Choroid plexus epithelial cell (primary cell): ENCODE measurements at places on chromosomes 3 and 15.

GRCh38 chr3:140403608-140404007 lies 274.3 kb upstream of the TRIM42 start:
- no peak for DNase-seq

- DNase-seq: peak; percentile 65
Measured at GRCh38 chr3:28901018-28901417, 379.9 kb upstream of the RBMS3 start.

DNA sequence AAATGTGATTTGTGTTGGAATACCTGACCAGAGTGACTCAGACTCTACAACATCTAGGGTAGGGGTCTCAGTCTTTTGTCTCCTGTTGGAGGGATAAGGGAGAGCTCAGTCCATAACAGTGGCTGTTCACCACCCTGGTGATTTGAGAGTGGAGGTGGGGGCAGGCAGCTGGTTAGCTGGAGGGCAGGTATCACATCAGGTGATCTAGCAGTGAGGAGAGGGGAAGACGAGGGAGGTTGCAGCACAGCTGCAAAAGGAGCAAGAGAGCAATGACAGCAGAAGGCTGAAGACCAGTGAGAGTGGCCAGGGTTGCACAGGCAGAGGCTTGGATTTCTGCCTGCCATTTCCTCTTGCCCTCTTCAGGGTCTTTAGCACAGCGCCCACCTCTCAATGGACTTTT lies 38.4 kb downstream of the PLCL2 start:
- DNase-seq: no peak

GRCh38 chr3:184731786-184732537 lies 20.1 kb upstream of the MAGEF1 start:
- DNase-seq: no peak

GRCh38 chr3:109995377-109995776 lies 658.0 kb upstream of the DPPA4 start:
- no peak for DNase-seq

GRCh38 chr3:155356594-155357370 lies 63.3 kb upstream of the STRIT1 start:
- DNase-seq: peak; percentile 10

GRCh38 chr15:71003319-71003718 lies 110.7 kb downstream of the LRRC49 start:
- DNase-seq: peak; percentile 57

- DNase-seq: peak; percentile 67
Measured at GRCh38 chr3:190709351-190709773, 153.1 kb downstream of the GMNC start.

- no peak for DNase-seq
Measured at GRCh38 chr3:18888370-18888769, 259.9 kb upstream of the KCNH8 start.

- DNase-seq: no peak
Measured at GRCh38 chr3:69370901-69371301, 15.0 kb downstream of the FRMD4B start.

GRCh38 chr3:193945143-193945542 lies 190.8 kb upstream of the HES1 start:
- DNase-seq: no peak

DNA sequence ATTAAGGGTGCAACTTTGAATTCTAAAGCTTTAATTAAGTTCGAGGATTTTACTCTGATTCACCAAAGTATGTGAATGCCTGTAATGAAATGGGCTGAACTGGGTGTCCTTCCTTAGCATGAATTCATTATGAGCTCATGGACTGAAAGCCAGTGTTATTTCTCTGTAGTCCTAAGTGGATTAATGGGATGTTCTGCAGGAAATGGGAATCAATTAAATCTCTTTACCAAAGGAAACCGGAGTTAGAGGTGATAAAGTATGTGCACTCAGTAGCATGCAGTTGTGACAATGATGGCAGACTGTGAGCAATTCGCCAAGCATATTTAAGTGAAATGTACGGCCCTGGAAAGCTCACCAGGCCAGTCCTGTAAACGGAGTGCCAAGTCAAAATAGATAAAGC lies 138.7 kb downstream of the CHL1 start:
- DNase-seq: no peak

- no peak for DNase-seq
Measured at GRCh38 chr3:22951910-22952309, 251.2 kb upstream of the UBE2E2 start.

GRCh38 chr3:150376001-150376848 lies 31.9 kb upstream of the TSC22D2 start:
- peak; percentile 68 for DNase-seq

GRCh38 chr3:16849795-16850194 lies 35.0 kb upstream of the PLCL2 start:
- DNase-seq: peak; percentile 83

- no peak for DNase-seq
Measured at GRCh38 chr3:141181819-141182218, 49.8 kb upstream of the PXYLP1 start.

GRCh38 chr3:196039359-196039758 lies 42.5 kb downstream of the TFRC start:
- no peak for DNase-seq

- DNase-seq: no peak
Measured at GRCh38 chr3:48997714-48998637, 7.9 kb downstream of the P4HTM start.

- no peak for DNase-seq
Measured at GRCh38 chr15:52784799-52785671, 5.1 kb downstream of the ONECUT1 start.

DNA sequence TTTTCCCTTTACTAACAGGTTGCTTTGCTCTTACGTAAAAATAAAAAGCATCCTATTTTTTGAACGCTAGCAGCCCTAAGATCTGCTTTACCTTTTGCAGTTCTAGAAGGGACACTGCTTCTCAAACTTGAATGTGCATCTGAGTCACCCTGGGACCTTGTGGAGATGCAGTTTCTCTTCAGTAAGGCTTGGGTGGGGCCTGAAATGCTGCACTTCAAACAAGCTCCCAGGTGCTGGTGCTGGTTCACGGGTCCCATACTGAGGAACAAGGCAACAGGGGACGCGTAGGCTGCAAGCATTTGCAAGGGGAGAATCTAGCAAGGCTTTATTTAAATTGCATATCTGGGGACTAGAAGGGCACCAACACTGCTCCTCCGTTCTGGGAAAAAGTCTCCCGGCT lies 30.0 kb downstream of the MB21D2 start:
- no peak for DNase-seq

DNA sequence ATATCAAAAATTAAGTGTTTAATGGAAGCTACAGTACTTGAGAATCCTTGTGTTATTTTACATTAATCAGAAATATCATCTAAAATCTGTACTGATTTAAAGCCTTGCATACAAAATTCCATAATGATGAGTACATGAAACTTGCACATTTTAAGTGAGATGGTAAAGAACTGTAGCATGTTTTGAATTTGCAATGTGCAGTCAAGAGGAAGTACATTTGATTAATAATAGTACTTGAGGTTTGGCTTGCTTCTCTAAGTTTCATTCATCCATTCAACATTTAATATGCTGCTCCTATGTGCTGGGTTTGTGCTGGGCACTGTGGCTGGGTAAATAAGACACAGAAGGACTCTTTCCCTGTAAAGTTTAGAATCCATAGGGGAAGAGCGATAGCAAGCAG lies 332.3 kb downstream of the CNTN3 start:
- no peak for DNase-seq

GRCh38 chr3:174126990-174127758 lies 729.6 kb downstream of the NLGN1 start:
- no peak for DNase-seq

DNA sequence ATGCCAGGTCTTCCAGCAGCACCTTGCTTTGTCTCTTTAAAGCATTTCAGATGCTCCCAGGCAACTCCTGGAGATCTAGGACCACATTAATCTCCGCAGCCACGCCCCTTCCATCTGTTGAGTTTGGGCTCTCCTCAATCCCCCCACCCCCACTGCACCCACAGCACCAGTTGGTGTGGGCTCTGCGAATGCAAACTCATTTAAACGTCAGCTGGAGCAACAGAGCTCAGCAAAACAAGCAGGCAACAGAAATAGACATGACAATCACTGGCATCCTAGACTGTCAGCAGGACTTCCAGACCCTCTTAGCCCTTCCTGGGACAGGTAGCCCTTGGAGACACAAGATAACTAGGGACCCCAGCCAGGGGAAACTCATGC lies 106.9 kb downstream of the LSM3 start:
- DNase-seq: no peak

DNA sequence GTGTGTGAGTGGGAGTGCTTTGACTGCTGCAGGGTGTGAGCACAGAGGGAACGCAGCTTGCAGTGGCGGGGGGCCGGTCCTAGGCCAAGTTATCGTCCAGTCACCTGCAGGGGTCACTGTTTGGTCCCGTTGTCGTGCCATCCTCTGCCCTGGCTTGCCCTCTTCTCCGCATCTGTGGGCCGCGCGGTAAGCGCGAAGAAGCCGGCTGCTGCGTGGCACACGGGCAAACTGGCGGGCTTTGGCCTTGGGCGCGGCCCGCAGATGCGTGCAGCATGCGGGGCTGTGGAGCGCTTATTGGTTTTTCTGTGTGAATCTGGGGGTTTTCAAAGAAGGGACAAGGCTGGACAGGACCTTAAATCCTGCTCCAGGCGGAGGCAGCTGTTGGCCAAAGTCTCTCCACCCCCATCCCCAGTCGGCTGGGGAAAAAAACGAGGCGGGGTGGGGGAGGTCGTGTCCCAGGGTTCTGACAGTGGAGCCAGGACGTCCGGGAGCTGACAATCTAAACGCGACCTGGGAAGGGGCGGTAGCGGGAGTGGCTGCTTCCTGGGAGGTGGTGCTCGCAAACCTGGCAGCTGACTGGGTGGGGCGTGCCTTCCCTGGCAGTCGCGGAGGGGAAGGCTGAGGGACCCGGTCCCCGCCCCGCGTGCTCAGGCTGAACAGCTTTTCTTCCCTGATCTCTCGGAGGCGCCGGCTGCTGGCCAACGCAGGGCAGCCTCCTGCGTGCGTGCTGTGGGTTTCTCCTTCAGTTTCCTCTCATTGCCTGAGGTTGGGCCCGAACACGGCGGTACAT lies 39.7 kb upstream of the VEPH1 start:
- DNase-seq: peak; percentile 75

DNA sequence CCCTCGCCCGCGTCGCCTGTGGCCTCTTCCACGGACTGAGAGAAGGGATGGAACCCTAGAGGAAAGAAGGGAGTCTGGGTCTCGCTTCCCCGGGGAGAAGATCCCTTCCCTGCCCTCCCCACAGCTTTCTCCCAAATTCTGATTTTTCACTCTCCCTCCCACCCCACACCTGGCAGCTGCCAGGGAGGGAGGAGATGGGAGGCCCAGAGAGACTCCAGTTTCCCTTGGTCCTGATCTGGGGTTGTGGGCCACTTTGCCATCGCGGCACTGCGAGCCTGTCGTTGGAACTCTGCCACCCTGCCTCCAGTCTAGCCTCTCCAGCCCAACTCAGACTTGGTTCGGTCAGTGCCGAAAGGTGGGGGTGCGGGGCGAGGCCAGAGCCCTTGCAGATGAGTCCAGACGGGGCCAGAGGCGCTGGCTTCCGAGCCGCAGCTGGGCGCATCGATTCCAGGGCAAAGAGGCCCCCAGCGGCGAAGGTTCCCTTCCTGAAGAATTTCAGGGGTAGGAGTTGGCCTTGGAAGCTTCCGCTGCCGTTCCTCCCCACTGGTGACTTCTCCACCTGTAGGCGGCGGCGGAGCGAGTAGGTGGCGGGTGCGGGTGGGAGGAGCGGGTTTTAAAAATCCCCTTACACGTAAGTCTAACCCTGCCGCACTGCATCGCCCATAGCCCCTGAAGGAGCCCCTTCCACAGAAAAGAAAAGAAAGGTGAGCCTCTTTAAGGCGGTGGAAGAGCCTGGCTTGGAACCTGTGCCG lies 5.2 kb downstream of the WNT5A start:
- peak; percentile 52 for DNase-seq

DNA sequence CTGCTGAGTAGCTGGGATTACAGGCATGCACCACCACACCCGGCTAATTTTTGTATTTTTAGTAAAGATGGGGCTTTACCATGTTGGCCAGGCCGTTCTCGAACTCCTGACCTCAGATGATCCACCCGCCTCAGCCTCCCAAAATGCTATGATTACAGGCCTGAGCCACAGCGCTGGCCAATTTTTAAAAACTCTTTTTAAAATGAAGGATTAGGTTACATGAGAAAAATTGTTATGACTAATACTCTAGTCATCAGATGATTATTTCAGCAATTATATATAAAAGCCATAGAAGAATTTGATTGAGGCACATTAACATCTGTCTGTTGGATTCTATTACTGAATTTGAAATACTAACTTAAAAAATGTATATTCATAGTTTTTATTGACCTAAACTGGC lies 134.1 kb upstream of the MNS1 start:
- peak; percentile 55 for DNase-seq

DNA sequence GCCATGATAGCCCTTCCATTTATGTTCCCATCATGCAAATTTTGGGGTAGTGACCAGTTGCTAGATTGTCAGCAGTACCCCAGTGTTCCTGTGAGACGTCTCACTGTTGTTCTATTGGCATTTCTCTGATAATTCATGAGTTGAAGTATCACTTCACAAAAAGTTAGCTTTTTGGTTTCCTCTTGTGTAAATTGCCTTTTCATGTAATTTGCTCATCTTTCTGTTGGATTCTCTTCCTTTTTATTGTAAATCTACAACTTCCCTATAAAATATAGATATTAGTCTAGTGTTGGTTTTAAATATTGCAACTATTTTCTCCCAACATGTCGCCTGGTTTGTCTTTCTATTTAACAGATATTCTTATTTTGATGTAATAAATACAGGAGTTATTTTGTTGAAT lies 7.5 kb upstream of the A4GNT start:
- DNase-seq: no peak

DNA sequence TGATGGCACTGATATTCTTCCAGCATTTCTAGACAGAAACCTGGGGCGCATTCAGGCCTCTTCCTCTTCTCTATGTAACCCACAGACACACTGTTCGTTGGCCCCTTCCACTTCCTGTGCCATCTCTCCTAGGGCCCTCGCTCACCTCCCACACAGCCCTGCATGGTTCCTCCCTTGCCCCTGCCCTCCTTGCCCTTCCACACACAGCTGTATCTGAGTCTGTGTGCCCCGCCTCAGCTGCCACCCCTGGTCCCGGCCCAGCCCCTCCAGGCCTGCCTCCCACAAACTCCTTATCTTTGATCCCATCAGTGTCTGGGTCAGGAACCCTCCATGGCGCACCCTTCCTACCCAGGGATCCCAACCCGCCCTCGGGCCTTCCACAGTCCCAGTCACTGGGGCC lies 37.9 kb downstream of the RAB6B start:
- no peak for DNase-seq

- peak; percentile 12 for DNase-seq
Measured at GRCh38 chr3:160929595-160929994, 173.6 kb downstream of the PPM1L start.

GRCh38 chr3:184308744-184309143 lies 5.7 kb upstream of the EIF4G1 start:
- DNase-seq: no peak

GRCh38 chr15:81957698-81958097 lies 88.1 kb downstream of the MEX3B start:
- no peak for DNase-seq

DNA sequence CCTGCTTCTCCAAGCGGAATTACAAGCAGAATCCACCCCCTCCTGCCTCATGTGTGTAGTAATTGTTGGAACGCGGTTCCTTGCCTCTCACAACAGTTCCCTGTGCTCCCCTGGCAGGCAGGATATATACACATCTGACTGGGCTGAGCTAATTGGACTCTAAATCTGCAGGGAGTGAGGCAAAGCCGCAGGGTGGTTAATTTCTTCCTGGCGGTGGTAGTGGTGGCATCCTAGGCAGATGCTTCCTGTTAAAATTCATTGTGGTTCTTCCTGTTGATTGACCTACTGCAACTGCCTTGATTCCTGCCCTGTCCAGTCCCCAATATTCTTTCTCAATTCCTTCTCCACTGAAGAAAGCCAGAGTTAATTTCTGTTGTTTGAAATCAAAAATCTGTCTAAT lies 202.9 kb upstream of the PROK2 start:
- DNase-seq: peak; percentile 44
